ENCODE measurements at places on chromosomes 12 and 14.

- DNase-seq, result no peak
Observed at GRCh38 chr12:117109943-117110635, 10.9 kb upstream of the TESC start.

DNA sequence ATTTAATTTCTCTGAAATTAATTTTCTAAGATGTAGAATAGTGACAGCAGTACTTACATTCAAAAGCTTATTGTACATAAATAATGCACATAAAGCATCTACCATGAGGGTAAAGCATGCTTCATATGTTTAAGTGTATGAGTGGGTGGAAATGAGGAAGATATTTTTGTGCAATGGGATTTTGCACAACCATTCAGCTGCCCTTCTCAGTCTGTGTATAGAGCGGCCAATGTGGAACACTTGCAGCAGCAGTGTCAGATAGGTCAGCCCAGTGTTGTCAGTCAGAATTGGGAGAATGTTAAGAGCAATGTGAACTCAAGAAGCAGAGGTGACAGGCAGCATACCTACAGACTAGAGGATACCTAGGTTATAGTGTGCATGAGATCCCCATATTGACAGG lies 72.5 kb upstream of the ATP2B1 start:
- DNase-seq, result no peak

DNA sequence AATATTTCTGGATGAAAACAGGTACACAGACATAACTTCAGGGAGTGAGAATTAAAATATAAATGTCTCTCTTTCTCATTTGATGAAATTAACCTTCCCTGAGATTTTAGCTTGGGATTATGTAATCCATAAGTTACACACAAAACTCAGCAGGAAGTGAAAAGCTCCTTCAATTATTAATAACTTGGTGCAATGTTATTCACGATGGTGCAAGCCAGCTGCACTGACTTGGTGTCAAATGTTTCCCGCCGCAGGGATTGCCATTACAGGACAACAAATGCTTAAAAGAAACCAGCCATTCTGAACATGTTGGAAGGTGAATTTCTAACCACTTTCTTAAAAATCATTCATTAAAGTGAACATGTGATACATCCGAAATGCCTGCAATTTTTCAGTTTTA lies 250.4 kb downstream of the FOXN3 start:
- DNase-seq, result no peak

DNA sequence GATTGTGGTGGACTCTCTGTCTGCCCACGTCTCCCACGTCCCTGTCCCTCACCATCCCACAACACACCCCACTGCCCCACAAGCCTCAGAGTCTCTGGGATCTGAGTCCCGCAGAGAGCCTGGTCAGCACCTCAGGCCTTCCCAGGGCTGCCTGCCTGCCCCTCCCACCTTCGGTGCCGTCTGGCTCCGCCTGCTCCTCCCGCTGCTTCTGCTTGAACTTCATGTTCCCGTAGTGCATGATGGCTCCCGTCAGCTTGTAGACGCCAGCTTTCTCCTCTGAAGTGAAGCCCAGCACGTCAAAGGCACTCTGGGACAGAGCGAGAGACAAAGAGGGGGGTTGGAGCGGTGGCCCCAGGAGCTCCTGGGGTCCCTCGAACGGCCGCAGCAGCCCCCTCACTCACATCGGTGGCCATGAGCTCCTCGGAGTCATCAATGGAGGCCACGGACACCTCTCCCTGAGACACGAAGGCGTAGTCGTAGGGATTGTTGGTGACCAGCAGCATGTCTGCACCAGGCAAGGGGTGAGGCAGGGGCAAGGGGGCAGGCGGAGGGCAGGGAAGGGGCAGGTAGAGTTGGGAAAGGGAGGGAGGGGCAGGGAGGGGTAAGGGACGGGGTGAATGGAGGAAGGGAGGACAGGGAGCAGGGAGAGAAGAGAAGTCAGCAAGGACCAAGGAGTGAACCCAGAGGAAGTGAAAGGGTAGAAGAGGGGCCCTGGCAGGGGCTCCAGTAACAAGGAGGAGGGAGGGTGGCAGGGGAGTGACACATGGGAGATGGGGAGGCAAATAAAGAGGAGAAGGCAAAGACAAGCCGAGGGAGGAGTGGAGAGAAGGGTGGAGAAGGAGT lies 5.6 kb downstream of the MYH6 start:
- DNase-seq, result no peak

DNA sequence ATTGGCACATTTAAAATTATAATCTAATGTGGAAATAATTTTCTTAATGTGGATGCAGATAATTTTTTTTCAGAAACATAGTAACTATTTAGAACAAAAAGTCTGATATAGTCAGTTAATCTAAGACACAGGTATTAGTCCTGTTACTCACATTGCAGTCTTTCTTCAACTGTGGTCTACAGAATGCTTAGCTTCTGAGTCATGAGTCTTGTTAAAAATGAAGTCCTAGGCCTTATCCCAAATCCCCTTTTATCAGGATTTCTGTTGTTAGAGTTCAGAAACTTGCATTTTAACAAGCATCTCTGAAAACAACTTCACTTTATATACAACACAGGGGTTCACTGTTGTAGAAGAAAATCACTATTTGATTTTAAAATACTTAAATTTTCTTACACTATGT lies 112.2 kb downstream of the SLC16A7 start:
- no peak for DNase-seq

DNA sequence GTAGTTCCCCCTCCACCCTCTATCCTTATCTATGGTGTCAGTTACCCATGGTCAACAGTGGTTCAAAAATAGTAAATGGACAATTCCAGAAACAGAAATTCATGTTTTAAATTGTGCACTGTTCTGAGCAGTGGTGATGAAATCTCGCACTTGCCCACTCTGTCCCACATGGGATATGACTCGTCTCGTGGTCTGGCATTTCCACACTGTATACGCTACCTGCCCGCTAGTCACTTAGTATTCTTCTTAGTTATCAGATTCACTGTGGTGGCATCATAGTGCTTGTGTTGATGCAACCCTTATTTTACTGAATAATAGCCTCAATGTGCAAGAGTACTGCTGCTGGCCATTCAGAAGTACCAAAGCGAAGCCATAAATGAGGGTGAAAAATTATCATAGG lies 507.0 kb downstream of the SNAPC1 start:
- no peak for DNase-seq

GRCh38 chr14:56474419-56475022 lies 105.1 kb upstream of the TMEM260 start:
- no peak for DNase-seq

DNA sequence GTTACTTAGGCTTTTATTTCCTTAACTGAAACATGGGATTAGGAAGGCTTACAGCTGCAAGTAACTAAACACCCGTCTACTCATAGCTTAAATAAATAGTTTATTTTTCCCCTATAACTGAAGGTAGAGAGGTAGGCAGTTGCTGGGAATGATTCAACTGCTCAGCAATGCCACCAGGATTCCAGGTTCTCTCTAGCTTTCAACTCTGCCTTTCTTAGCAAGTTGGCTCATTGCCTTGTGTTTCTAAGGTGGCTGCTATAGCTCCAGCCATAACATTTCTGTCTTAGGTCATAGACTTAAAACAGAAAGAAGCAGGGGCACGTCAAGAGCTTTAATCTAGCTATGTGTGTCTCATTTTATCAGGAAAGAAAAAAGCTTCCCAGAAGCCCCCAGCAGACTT lies 103.7 kb upstream of the MDM1 start:
- no peak for DNase-seq

DNA sequence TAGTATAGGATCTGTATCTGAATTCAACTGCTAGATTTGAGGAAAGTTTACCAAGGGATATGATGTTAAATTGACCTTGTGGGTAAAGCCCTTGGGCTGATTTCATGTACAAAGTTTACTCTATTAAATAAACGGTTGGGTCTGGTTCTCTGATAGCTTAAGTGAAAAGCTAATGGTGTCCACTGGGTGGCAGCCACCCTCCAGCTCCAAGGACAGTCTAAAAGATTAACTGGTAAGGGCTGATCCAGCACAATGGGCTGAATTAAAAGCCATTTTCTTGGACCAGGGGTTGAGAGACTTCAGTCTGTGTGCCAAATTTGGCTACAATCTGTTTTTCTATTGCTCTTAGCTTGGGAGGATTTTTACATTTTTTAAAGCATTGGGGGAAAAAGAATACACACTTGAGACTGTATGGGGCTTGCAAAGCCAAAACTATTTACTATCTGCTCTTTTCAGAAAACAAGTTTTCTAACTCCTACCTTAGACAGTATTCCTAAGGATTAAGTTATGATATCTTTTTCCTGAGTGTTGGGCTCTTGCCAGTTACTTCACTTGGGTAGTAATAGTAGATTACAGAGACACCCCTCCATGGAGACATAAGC lies 116.5 kb downstream of the GPHN start:
- peak; percentile 44 for DNase-seq

GRCh38 chr12:15823360-15824128 lies 34.4 kb upstream of the EPS8 start:
- DNase-seq, result no peak

GRCh38 chr12:120835657-120836056 lies 68.5 kb downstream of the SPPL3 start:
- no peak for DNase-seq

DNA sequence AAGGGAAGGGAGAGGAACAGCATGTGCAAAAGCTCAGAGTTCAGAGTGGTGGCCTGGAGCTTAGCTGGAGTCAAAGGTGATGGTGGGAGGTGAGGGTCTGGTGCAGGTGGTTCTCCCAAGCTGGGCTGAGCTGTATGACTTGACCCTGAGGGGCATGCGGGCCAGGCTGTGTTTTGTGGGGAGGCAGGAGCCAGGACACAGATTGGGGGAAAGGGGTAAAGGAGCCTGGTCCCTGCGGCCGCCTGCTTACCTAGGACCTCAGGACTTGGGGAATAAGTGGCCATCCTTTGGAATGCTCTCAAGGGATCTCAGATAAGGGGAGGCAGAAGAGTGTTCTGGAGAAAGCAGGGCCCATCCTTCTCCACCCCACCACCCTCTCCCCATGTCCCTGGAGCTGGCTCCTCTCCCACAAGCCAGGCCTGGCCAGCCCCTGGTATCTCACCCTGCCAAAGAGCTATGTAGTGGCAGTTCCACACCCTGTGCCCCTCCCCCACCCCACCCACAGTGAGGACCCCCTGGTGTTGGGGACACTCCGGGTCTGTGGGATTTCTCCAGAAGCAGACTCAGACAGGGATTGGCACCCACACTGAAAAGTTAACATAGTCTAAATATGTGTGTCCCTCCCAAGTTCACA lies 19.9 kb upstream of the CEP170B start:
- DNase-seq, result no peak

DNA sequence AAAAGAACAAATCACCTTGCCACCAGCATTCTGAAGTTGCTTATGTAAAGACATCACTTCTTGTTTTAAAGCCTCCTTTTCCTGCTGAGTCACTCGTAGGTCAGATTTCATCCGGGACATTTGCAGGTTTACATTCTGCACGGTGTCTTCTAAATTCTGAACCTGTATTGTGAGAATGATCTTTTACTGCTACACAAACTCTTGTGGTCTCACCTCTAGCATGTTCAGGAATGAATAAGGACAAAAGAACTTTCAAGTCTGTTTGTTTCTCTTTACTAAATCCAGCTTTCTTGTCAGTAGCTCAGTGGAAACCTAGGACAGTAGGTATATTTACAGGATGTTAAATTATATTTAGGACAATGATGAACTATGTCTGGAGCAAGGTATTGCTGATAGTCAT lies 73.5 kb upstream of the SAV1 start:
- no peak for DNase-seq

- DNase-seq, result no peak
Observed at GRCh38 chr12:10667581-10667980, 6.3 kb downstream of the STYK1 start.

- peak; percentile 43 for DNase-seq
Observed at GRCh38 chr14:77375973-77376770, 722 bp downstream of the TMED8 start.

GRCh38 chr14:20690848-20691640 lies 2.5 kb downstream of the ANG start:
- DNase-seq, result no peak

- DNase-seq, result no peak
Observed at GRCh38 chr14:99201351-99202073, 70.5 kb downstream of the BCL11B start.

DNA sequence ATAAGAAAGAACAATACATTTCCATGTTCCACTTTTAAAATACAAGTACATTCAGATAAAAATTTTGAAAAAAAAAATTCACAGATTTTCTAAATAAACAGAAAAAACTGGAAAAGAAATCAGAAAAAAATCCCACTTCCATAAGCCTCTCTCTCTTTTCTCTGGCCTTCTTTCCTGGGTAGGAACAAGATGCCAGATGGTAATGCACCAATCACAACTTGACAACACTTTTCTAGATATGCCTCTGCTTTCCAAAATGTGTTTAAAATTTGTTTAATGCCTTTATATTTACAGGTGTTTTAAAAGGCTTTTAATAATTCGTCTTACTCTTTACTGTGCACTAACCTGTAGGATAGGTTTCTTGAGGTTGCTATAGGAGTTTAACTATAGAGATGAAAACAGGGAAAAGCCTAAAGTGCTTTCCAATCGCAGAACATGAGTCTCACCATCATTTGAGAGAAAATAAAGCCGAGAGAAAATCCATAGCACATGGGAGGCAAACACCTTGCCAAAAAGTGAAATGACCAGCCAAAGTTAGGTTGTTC lies 74.2 kb downstream of the TMTC1 start:
- no peak for DNase-seq

- no peak for DNase-seq
Observed at GRCh38 chr12:132341318-132342050, 12.1 kb upstream of the GALNT9 start.

- peak; percentile 37 for DNase-seq
Observed at GRCh38 chr14:105484069-105484996, 2.4 kb upstream of the CRIP1 start.

GRCh38 chr14:70045310-70045709 lies 143.4 kb downstream of the SLC8A3 start:
- DNase-seq, result no peak

- DNase-seq, result no peak
Observed at GRCh38 chr12:111150921-111151840, 217.7 kb downstream of the PHETA1 start.

DNA sequence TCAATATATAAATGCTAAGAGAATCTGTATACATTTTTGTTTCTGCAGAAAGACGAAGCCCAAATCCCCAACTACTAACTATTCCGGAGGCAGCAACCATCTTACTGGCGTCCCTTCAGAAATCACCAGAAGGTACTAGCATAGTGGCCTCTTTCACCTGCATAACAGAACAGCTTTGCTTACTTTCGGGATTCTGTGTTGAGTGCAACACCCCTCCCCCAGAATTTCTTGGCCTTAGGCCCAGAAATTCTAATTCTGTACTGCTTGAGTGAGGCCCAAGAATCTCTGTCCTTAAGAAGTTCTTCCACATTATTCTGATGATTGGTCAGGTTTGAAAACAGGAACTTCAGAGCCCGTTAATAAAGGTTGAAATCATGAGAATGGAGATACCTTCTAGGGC lies 2.9 kb downstream of the SPX start:
- no peak for DNase-seq

DNA sequence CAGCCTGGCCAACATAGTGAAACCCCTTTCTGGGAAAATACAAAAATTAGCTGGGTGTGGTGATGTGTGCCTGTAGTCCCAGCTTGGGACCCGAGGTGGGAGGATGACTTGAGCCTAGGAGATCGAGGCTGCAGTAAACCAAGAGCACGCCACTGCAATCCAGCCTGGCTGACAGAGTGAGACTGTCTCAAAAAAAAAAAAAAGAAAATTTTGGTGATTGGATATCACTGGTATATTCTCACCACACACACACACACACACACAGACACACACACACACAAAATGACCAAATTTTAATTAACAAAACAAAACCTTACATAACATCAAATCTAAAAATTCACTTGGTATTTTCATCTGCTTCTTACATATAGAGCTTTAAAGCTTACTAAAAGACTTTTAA lies 3.4 kb upstream of the FAM177A1 start:
- DNase-seq, result no peak

GRCh38 chr14:80055667-80056496 lies 155.4 kb downstream of the DIO2 start:
- no peak for DNase-seq

- DNase-seq, result no peak
Observed at GRCh38 chr12:47111392-47111778, 31.6 kb upstream of the AMIGO2 start.
